ENCODE measurements at places on chromosomes 2 and 18.
A peak's percentile ranks its signal among the peaks of the same experiment; 100 is the strongest.

- DNase-seq, result no peak
Measured at GRCh38 chr2:78201064-78201575, 678.9 kb upstream of the LRRTM4 start.

GRCh38 chr2:85410584-85411404 lies 628 bp upstream of the CAPG start:
- DNase-seq, result no peak

DNA sequence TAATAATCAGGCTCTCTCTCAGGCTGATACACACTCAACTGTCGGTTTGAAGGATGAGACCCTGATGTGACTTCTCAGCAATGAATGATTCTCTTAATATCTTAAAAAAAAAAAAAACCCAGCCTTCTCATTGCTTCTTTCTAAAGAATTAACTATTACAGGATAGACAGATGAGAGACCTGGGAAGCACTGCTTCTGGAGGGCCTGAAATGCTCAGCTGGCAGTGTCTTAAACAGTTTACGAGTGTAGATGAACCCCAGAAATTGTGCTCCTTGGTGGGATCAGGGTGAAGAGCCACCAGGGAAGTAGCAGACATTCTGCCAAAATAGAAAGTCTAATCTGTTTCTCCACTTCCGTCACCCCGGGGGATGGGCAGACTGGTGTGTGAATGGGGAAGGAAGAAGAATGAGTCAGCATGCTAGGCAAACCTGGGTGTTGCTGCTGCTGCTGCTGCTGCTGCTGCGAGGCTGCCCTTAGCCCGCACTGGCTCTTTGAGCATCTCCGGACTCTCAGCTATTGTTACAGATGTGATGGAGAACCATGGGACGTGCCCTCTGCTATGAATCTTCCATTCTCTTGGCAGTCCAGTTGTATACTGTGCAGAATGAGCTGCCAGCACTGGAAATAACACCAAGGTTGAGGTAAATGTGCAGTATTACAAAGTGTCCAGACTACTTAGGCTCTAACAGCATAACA lies 158.4 kb downstream of the SETBP1 start:
- peak; percentile 66 for DNase-seq

GRCh38 chr18:6543330-6543908 lies 128.7 kb upstream of the L3MBTL4 start:
- no peak for DNase-seq

DNA sequence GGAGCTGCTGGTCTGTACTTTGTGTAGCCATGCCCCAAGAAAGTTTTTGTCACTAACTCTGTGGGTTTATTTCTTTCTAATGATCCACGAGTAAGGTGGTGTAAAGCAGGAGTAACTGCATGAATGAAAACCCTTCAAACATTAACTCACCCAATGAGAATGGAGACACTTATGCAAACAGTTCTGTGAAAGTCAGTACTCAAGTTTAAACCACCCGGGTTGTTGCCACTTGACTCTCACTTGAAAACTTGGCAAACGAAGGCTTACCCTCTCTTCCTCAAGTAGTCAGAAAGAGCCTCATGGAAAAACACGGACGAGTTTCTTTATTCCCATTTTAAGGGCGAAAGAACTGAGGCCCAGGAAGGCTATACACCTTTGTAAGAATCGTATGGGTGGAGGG lies 117.5 kb downstream of the MMADHC start:
- DNase-seq, result no peak

- no peak for DNase-seq
Measured at GRCh38 chr2:56357655-56358295, 174.0 kb downstream of the CCDC85A start.

DNA sequence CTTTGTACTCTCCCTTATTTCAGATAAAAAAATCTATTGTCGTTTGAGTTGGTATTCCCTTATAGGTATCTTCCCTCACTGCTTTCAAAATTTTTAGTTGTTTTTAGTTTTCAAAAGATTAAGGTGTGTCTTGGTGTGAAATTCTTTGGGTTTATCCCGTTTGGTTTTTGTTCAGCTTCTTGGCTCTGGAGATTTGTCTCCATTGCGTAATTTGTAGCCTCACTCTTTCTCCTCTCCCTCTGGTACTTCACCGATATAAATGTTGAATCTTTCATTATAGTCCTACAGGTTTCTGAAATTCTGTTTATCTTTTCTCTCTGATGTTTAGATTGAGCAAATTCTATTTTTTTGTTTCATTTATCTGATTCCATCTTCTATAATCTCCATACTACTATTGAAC lies 113.8 kb upstream of the HS6ST1 start:
- no peak for DNase-seq

DNA sequence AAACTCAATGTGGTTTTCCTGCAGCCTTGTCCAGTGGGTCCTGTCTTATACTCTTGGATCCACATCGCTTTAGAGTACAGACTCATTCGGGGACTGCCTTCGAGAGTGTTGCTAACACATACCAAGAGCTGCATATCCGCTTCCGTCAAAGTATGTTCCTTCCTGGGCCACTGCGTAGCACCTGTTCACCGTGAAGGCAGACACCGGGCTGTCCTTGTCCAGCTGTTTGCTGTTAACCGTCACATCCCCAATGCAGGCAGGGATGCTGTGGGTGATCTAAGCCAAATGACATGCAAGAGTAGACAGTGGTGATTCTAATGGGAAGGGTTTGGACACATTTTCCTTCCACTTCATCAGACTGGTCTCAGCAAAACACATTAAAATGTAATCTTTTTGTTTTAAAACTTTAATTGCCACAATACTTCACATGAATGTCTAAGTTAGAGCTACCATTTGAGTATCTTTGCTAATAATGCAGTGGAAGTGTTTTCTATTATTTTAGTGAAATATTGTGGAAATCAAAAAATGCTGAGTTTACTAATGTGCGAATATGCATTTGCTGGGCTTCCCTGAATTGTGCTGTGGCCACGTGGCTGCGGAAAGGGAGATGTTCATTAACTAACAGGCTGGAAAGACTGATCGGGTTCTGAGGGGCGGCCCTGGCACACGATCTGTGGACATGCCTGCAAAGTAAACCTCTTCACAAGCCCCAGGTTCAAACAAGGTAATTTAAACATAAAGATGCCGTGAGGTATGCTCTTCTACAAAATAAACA lies 169.1 kb downstream of the LAMA1 start:
- DNase-seq, result no peak

GRCh38 chr2:58540681-58541080 lies 299.6 kb upstream of the FANCL start:
- no peak for DNase-seq

DNA sequence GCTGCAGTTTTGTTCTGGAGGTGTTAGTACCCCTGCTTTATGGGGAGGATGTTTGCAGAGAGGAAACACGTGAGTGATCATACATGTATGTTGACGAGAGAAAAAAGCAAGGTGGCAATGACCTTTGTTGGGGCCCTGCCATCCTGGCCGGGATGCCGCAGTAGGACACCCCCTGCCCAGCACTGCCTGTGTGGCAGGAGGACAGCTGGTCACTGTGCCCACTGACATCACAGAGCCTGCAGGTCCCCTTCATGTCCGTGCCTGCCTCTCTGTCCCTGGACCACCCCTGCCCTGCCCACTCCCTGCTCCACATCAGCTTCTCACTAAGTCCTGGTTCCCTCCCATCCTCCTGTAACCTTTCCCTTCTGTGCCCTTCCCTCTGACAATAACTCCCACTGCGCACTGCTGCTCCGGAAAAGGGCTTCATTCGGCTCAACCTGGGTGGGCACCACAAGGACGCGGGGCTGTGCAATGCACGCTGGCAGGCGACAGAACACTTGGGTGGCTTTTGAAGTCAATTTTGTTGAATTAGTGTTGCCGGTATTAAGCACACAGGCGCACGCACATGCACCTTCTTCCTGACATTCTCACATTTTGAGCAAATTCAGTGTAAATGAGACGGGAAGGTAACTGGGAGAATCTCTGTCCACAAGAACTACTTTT lies 51.5 kb upstream of the TWIST2 start:
- DNase-seq, result no peak

- DNase-seq, result no peak
Measured at GRCh38 chr2:100124761-100125160, 17.6 kb downstream of the AFF3 start.

- no peak for DNase-seq
Measured at GRCh38 chr2:187034434-187034833, 185.5 kb upstream of the ZSWIM2 start.

DNA sequence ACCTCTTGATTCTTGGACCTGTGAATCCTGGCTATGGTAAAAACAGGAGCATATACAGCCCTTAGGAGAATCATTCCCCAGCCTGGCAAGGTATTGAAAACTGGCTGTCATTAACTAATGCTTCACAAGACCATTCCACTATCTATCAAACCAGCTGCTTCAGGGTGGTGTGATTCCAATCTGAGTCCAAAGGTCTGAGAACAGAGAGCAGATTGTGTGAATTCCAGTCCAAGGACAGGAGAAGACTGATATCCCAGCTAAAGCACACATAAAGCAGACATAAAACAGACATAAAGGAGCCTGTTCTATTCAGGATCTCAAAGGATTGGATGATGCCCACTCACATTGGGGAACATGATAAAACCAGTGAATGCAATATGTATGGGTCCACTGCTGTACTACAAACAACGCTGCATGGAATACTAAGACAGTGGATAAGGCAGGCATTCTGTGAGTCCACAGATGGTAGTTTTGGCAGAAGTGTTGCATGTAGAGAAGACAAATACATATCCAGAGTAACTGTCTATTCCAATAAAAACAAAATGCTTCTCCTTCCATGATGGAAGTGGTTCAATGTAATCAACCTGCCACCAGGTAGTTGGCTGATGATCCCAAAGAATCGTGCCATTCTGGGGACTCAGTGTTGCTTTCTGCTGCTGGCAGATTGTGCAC lies 363.9 kb downstream of the KCNJ3 start:
- DNase-seq, result no peak

GRCh38 chr2:157932480-157933159 lies 56.5 kb upstream of the ACVR1 start:
- no peak for DNase-seq

GRCh38 chr2:46615986-46616485 lies 136.7 kb downstream of the TMEM247 start:
- DNase-seq, result no peak

GRCh38 chr2:106025796-106026195 lies 168.3 kb downstream of the UXS1 start:
- DNase-seq, result no peak

DNA sequence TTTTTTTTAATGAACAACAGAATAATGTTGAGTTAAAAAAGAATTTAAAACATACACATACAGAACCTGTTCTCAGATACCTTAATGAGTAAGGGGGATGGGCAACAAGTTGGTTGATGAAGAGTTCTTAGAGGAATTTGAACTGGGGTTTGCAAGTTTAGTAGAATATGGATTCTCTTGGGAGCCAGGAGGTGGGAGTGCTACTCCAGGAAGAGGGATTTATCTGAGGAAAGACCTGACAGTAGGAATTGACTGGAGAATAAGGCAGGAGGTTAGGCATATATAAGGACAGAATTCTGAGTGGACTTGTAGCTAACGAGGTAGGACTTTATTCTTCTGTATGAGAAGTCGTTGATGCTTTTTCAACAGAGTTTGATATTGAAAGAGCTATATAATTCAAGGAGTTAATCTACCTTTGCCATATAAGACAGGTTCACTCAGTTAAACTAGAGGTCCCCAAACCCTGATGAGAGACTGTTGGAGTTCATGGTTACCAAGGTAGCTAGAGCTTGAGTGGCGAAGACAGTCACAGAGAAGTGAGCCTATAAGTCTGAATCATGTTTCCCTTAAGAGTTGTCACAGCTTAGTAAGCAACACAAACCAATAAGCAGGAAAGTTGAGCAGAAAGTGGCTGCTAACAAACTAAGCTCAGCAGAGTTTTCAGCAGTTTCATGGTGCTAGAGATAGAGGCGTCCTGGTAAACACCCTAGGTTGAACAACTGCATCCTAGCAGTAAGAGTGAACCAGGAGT lies 88.2 kb downstream of the NCOA1 start:
- no peak for DNase-seq

- DNase-seq, result no peak
Measured at GRCh38 chr2:170930131-170930990, 1.3 kb downstream of the GORASP2 start.

DNA sequence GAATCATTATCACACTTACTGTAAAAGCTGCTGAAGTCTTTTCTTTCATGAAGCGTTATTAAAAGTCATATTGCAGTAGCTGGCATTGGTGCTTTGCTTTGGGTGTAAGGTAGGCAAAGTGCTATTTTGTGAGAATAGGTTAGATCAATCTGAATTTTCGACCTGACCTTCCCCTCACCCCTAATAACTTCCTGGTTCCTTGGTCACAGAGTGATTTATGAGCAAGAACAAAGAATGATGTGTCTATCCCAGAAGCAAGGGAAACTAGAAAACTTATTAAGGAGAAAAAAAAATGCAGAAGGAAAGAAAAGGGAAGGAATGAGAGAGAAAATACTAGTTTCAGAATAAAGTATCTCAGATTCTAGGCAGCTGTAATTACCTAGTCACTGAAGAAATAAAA lies 163.1 kb upstream of the MEIS1 start:
- DNase-seq, result no peak

- no peak for DNase-seq
Measured at GRCh38 chr18:13051950-13052349, 60.8 kb downstream of the CEP192 start.

GRCh38 chr2:9887513-9887912 lies 44.2 kb downstream of the TAF1B start:
- DNase-seq, result no peak
